ENCODE measurements at places on chromosomes 5 and 9.

DNA sequence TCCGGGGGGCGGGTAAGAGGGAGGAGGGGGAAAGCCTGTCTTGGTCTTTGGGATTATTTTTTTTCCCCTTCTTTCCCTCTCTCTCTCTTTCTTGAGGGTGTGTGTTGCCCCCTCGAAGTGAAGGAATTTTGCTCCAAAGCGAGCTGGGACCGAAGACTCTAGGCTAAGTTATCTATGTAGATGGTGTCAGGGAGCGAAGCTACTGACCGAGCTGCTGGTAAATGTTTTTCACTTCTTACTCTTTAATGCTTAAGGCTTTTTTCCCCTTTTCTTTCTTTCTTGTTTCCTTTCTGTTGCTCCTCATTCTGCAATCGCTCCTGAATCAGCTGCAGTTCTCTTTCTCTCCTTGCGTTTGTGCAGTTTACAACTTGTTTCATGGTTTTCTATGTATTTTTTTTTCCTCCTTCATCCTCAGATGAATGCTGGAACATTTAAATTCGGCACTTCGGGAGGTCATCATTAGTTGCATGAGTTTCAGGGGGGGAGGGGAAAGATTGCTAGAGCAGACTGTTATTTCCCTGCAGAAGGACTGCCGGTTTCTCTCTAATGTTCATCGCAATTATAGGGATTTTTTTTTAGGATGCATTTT lies 1312.0 kb upstream of the WWC1 start:
- no peak for DNase-seq

DNA sequence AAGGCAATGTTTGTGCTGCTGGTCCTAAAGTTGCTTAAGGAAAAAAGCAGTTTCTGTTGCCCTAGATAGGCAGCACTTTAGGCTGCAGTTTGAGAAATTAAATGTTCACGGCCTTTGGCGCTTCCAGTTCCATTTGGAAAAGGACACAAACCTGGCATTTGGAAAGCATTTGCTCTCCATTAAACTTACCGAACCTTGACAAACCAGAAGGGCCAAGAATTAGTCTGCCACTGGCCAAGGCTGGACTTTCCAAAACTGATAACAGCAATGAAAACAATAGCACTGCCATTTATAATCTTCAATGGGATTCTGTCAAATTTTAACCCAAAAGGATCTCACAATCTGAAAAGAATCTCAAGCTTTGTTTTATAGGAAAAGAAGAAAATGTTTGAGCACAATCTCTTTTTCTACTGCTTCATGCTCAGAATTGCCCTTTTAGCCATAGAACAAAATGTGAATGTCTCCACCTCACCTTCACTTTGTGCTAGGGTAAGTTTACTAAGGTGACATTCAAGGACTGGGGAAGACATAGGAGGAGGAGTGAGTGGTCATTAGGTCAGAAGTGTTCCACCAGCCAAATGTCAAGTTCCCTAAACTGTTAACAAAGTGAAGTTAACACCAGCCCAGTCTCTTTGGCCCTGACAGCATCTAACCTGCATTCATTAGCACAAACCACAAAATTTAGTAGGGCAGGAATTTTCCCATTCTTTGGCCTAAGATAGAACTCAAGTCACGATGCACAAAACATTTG lies 583.4 kb upstream of the DMAC1 start:
- no peak for DNase-seq

DNA sequence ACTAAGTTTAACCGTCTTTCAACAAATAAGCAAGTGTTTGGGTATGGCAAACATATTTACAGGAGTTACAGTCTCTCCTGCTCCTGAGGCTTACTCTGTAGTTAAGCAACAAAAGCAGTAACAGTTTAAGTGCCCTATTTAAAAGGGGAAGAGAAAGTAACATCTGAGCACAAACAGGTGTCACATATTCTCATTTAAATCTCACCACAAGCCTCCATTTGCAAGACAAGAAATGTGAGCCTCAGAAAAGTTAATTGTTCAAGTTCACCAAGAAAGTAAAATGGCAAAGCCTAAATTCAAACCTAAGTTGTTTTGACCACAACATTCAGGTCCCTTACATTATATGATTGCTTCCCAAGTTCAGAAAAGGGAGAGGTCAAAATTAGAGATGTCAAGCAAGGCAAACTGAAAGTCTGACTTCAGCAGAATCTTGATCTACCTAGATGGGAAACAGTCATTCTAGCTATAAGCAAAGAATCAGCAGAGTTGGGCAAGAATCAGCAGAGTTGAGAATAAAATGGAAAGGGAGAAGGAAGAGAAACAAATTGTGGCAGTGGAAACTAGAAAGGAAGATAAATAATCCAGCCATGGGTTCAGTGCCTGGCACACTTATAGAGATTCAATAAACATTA lies 93.4 kb downstream of the STRBP start:
- DNase-seq = no peak

GRCh38 chr5:57895766-57896165 lies 413.2 kb upstream of the ACTBL2 start:
- DNase-seq = no peak

GRCh38 chr9:136566901-136567300 lies 21.1 kb upstream of the NOTCH1 start:
- no peak for DNase-seq

All from progenitor cell of endocrine pancreas (in vitro differentiated cells).